Brain (organoid and tissue), 16 donors: ENCODE measurements at places on chromosomes 4 and X.

DNA sequence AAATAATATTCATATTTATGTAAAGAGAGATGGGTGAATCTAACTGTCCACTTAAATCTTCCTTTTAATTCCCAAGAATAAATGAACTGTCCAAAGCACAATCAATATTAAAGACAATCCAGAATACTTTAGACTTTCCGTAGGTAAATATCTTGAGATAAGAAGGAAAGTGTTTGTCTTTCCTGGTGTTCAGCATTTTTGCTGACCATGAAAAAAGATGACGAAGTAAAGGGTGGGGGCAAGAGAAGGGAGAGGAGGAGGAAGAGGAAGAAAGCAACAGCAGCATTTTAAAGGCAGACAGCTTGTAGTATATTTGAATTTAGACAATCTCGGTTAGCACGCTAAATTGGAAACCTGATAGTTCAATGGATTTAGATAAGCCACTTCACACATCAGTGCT, 498.2 kb downstream of the KCNIP4 start:
- DNase-seq, result no peak

DNA sequence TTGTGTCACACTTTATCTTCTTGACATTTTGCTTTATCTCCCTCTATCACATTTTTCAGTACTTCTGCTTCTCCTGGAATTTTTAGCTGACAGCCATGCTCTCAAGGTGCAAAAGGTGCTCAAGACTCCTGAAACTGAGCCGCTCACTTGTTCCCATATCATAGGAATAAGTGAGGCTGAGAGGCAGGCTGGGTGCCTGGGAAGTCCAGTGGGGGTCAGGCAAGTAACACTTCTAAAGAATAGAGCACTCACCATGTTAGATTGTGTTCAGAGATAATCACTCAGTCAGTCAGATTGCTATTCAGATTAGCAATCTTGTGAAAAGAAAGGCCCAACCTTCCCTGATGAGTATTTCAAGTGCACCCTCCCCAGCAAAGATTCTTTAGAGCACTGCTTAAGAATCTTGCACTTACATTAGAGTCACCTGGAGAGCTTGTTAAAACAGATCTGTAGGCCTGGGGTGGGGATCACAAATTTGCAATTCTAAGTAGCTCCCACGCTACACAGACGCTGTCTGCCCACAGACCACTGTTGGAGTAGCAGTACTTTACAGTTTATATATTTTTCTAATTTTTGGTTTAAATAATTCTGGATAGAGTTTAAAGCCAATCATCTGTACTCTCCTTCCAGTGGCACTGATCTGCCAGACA, 23.1 kb upstream of the LRAT start:
- no peak for DNase-seq

- no peak for DNase-seq
Measured at GRCh38 chrX:55593296-55593695, 29.9 kb upstream of the FOXR2 start.

- no peak for DNase-seq
Measured at GRCh38 chr4:93480452-93480851, 348.1 kb upstream of the ATOH1 start.

- DNase-seq, result no peak
Measured at GRCh38 chrX:38806875-38807621, 5.8 kb downstream of the MID1IP1 start.

- DNase-seq, result no peak
Measured at GRCh38 chr4:88843067-88843685, 145.5 kb upstream of the NAP1L5 start.

GRCh38 chrX:30786374-30786773, 102.7 kb downstream of the TAB3 start:
- DNase-seq, result no peak

DNA sequence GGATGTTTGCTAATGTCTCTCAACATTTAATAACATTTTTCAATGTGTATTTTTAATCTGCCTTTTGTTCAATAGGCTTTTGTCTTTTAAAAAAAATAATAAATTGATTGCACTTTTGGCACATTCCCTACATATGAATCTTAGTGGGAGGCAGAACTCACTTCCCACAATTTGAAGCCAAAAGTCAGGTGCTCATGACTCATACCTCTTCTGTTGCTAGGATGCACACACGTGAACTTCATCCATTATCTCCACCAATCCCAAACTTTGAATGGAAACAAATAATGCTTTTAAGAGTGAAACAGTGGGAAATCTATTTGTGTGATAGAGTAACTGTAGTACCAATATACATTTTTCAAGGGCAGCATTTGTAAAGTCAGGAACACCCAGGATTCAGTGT, 260.5 kb downstream of the IQCM start:
- no peak for DNase-seq

GRCh38 chrX:121571333-121571732, 523.9 kb downstream of the GLUD2 start:
- no peak for DNase-seq

- peak; percentile 67 for DNase-seq
Measured at GRCh38 chr4:123832173-123833026, 435.8 kb downstream of the SPRY1 start.

- DNase-seq, result peak; percentile 36
Measured at GRCh38 chrX:118761939-118762707, 34.7 kb downstream of the IL13RA1 start.

DNA sequence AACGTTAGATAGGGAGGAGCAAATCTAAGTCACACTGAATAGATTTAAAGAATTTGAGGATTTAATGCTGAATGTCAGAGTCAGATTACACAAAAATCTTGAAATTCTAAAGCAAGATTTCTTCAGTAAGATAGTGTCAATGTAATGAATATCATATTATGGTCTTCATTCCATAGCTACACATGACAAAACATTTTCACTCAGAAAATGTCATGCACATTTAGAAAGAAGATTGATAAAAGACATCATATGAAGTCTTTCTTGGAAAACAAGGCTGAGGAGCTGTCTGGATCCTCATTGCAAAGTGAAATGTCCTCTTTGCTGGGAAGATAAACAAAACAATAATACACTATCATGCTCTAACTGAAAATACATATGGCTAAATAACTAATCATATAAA, 1006.9 kb downstream of the PCDH7 start:
- DNase-seq, result no peak

DNA sequence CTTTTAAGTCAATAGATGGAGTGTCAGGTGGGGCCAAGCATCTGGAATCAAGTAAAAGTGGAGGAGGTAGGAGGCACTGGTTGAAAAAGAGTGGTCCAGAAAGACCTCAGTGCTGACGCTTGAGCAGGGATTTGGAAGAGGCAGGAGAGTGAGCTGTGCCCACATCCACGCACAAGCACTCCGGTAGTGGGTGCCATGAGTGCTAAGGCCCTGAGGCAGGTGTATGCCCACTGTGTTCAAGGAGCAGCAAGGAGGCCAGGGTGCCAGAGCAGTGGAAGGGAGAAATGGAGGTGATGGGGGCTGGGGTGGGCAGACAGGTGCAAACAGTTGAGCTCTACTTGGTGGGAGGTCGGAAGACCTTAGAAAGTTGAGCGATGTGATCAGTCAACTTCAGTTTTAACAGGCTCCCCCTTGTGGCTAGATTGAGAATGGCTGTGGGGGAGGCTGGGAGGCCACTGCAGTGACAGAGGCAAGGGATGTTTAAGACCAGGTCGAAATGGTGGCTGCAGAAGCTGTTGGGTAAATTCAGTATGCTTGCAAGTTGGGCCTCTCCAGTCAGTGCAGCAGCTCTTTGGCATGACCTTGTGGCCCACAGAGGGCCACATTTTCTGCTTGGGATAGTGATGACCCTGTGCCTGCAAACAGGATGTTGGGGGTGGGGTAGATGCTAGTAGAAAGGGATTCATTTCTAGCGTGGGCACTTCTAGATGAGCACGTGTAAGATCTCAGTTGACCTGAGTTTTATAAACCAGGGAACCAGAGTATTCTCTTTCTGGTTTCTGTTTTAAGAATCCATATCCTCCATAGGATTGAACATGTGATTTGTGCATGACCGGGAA, 12.7 kb downstream of the TKTL1 start:
- peak; percentile 69 for DNase-seq

DNA sequence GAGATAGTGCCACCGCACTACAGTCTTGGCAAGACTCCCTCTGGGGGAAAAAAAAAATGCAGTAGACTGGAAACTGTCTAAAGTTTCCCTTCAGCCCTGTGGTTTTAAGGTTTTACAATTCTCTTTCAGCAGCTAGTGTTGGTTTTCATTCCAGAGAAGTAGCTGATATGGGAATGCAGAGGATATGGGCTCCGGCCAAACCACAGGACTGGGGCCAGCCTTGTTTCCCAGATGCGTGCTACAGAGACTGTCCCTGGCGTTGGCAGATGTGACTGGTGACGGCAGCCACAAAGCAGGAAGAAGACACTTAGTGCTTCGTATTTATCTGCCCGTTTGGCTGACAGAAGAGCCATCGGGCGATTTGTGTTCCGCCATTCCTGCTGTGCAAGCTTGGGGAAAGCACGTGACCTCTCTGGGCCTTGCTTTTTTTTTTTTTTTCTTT, 43.2 kb downstream of the ZBTB49 start:
- DNase-seq, result no peak

DNA sequence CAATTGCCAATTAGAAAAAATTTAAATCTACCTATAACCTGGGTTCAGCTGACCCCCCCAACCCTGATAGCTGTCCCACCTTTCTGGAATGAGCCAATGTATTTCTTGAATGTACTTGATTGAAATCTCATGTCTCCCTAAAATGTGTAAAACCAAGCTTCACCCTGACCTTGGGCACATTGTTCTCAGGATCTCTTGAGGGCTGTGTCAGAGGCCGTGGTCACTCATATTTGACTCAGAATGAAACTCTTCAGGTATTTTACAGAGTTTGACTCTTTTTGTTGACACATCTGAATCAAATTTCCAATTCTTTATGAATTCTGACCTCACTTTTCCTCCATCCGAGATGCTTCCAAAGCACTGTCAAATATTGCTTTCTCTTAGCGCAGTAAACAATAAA, 115.3 kb upstream of the BEND4 start:
- DNase-seq, result no peak

DNA sequence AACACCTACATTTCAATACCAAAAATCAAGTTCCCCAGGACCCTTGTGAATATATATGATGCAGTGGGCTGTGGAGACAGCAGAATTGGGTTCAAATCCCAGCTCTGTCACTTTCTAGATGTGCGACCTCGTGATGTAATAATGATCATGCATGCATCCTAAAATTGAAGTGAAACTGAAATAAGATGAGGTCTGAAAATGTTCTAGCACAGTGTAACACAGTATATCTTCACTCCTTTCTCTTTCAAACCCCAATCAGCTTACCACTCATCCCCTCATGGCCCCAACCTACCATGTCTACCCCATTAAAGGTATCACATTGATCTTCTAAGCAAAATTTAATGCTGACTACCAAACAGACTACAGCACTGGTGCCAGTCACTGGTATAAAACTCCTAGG, 69.9 kb upstream of the BRS3 start:
- no peak for DNase-seq

DNA sequence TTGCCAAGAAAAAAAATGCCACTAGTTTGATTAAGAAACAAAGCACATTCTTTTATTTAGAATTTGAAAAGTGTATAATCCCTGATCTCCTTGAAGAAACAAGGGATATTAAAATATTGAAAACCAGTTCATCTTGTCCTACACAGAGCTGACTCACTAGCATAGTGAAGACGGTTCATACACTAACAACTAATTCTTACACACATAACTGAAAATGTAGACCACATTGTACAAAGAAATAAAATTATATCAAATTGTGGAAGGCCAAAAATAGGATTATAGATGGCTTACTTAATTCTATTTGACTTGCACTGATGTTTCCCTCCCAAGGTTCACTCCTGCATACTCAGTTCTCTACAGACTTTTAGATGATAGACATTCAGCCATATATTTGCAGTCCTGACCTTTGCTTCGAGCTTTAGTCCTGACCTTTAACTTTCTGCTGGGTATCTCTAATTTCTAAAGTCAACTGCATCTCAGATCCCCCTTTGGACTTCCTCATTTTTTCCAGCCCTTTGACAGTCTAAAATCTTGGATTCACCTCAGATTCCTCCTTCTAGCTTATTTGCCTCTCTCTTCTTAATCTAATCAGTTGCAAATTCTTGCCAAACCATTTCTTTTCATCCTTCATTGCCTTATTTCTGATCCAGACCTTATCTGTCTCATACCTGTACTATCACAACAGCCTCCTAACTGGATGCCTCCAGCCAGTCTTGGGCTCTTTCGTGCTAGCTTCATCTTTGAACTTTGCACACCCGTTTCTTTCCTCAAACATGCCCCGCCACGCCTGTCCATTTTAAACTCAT, 4.5 kb upstream of the WWC2 start:
- DNase-seq, result no peak

GRCh38 chr4:114398410-114398809, 200.2 kb upstream of the UGT8 start:
- no peak for DNase-seq

GRCh38 chr4:138204507-138204906, 37.6 kb downstream of the SLC7A11 start:
- no peak for DNase-seq

DNA sequence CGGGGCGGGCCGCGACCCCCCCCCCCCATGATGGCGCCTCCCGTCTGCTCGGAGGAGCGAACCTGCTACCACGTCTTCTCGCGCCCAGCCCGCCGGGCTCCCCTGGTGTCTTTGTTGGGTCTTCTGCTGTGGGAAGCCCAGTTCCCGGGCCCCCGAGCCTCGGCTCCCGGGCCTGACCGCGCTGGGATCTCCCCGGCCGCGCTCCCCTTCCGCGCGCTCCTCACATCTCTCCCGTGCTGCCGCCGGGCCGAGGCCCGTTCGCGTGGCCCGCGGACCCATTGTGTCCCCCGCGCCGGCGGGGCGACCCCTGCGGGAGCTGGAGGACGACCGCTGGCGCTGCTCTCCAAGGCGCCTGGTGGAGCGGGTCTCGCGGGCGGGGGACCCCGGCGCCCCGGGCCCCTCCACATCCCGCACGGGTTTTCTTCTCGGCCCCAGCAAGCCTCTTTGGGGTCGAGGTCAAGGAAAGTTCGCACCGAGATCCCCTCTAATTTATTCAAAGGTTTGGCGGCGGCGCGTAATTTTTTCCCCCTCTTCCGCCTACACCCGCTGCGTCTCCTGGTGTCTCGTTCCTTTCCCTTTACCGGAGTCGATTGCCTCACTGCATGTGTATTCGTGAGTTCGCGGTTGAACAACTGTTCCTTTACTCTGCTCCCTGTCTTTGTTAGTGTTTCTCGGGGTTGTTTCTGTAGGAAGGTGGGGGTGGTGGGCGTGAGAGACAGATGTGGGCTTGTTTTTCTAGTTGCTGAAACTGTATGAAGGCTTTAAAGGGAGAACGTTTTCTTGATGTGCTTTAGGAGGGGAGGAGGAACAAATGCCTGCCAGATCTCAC, 770 bp downstream of the SMAD1 start:
- peak; percentile 82 for DNase-seq
